ENCODE measurements at places on chromosomes 4 and X.

DNA sequence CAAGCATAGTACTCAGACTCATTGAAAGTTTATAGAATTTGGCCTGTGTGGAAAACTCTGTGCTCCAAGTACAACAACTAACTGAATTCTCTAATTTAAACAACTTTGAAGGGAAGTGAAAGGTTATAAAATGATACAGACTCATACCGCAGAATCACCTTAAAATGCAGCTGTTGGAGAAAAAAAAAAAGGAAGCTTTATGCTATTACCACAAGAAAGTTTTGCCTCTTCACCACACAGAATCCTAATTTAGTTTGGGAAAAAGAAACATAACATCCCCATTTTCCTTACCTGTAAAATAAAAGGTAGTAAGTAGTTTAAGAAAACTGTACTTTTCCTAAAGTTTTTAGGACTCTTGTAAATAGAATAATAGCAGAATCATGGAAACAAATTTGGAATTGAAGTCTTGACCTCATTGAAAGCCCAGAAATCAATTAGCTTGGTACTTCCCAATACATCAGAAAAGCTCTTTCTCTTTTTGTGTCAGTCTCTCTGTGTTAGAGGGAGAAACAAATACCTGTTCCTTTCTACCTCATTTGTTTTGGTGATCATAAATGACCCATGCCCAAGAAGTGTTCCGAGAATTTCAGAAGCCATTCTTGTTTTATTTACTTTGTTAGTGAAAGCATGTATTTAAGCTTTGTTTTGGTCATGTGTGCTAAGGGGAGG, 78.8 kb downstream of the NFKB1 start:
- DNase-seq = no peak

DNA sequence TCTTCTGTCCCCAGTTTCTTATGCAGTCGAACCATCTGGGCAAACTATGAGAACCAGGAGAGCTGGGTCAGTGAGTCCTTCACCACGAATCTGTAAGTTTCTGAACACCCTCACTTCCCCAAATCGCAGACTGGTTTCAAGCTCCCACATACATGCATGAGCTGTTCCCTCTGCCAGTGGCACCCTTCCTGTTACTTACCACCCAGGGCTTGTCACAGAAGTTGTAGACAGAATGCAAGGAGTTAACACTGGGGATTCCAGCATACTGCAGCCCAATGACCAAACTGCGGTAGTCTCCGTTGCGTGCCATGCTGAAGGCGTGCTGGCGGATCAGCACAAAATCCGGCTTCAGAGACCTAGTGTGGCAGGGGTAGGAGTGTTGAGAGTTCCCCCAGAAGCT, 14.6 kb downstream of the SYN1 start:
- DNase-seq = no peak

- no peak for DNase-seq
These were observed 523.3 kb downstream of the PPARGC1A start for GRCh38 chr4:23366557-23366906.

GRCh38 chr4:128830906-128831503, 21.5 kb downstream of the JADE1 start:
- DNase-seq = no peak

GRCh38 chr4:6527683-6528595, 47.0 kb upstream of the MAN2B2 start:
- DNase-seq = no peak

GRCh38 chr4:122689972-122690371, 42.5 kb upstream of the BBS12 start:
- no peak for DNase-seq

DNA sequence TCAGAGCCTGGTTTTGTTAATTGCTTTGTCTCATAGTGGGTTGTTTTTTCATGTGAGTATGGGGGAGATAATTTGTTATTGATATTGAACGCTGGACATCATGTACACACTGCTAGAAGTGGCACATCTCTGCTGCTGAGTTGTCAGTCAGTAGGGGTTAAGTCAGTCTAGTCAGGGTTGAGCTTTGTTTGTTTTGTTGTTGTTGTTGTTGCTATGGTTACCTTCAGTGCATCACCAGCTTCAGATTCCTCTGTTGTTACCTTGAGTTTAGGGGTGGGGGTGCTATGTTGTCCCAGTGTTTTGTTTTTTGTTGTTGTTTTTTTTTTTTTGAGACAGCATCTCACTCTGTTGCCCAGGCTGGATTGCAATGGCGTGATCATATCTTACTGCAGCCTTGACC, 9.9 kb downstream of the YIPF6 start:
- no peak for DNase-seq

GRCh38 chr4:98539741-98540140, 118.7 kb downstream of the TSPAN5 start:
- no peak for DNase-seq

- no peak for DNase-seq
These were observed 376 bp downstream of the ABCG2 start for GRCh38 chr4:88158038-88158488.

GRCh38 chr4:124753941-124754581, 41.5 kb upstream of the ANKRD50 start:
- no peak for DNase-seq

DNA sequence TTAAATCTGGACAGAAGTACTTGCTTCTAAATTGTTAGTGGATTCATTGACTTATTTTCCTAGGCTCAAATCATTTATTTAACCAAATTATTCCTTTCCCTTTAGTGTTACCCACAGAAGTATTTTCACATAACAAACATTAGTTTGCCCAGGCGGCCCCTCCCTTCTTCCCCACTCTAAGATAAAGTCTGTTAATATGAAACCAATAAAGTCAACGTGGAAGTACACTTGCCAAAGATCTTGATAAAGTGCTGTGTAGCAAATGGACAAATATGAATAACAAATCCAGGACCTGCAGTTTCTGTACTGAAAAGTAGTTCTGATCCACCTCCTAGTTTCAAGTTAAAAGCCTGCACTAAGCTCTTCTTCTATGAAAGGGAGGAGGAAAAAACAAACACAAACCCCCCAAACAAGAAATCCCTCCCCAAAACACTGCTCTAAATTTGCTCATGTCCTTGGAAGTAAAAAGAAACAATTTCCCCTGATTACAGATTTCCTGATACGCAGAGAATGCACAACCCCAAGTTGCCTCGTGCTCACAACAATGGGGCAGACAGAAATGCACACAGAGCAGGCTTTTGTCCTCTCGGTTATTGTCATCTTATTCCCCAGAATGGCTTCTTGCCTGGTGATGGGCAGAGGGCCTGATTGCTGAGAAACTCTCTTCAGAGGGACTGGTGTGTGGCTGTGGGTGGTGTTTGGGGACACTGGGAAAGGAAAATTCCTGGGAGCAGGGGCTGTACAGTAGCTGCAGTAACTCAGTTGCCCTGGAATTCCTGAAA, 23.2 kb downstream of the TMSB4X start:
- no peak for DNase-seq

GRCh38 chrX:23911126-23911835, 3.5 kb downstream of the CXorf58 start:
- DNase-seq = no peak

GRCh38 chrX:99353412-99353811, 1056.7 kb downstream of the PCDH19 start:
- no peak for DNase-seq

DNA sequence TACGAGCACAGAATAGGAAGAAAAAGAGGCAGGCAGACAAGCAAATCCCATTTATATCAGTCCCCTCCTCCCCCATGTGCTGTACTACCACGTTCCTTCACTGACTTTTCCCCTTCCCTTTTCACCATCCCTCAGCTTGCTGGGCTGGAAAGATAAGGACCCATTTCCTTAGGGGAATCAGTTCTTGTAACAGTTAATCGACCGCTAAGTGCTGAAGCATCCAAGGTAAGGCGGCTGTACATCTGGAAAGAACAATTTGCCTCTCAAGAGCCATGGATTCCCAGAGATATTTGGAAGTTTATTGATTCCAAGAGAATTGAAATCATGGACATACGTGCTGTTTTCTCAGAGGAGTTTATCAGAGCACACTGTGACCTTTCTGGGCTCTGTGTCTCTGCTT, 1688.0 kb downstream of the STIM2 start:
- no peak for DNase-seq
